ENCODE measurements at places on chromosomes 7 and 10.

DNA sequence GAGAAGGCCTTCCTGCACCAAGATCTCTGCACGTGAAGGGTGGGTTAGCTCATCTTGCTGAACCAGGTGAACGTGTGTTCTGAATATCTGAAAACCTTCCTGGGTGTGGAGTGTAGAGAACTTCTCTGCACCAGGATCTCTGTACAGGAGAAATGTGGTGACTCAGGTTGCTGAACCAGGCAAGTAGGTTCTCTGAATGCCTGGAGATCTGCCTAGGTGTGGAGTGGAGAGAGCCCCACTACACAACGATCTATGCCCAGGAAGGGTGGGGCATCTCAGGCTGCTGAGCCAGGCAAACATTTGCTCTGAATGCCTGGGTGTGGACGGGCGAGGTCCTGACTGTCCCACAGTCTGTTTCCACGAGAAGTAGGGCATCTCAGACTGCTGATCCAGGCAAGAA, 1002.3 kb upstream of the KCND2 start:
- H3K27me3 ChIP-seq, result no peaks in the 10 kb centered on the region
- H3K4me3 ChIP-seq, result no peak overlapping the region
- H3K4me1 ChIP-seq, result no peaks in the 10 kb centered on the region
- DNase-seq, result no peak

DNA sequence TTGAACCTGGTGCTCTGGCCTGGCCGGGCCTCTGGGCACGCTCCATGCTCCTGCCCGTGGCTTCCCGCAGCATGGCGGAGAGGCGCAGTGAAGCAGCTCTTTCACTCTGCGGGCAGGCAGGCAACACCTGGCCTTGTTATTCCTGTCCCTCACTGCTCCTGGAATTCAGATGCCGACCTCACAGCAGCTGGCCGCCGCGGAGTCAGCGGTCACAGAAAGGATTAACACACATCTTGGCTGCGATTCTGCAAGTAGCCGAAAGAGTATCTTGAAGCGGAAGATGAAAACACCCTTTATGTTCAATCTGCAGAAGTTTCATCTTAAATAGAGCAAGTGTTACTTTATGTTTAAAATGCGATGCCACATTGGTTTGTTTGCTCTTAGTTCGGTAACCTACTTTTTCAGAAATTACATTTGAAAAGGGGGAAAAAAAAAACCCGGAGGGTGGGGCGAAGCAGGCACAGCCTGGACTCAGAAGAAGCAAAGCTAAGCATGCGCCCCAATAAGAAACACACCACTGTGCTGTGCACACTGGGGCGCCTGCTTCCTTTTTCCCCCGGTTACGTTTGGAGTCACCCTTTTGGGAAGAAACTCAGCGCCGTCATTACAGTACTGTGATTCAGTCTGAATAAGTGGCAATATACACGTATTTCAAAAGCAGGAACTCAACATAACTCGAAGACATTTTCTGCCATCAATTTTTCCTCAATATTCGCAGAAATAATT, 42.3 kb downstream of the BRI3 start:
- no peak overlapping the region for H3K4me3 ChIP-seq
- H3K36me3 ChIP-seq, result no peaks in the 10 kb centered on the region
- H3K4me1 ChIP-seq, result no peaks in the 10 kb centered on the region
- DNase-seq, result no peak
- no peak overlapping the region for H3K27ac ChIP-seq
- H3K27me3 ChIP-seq, result peaks cover 48% of the 10 kb centered on the region

DNA sequence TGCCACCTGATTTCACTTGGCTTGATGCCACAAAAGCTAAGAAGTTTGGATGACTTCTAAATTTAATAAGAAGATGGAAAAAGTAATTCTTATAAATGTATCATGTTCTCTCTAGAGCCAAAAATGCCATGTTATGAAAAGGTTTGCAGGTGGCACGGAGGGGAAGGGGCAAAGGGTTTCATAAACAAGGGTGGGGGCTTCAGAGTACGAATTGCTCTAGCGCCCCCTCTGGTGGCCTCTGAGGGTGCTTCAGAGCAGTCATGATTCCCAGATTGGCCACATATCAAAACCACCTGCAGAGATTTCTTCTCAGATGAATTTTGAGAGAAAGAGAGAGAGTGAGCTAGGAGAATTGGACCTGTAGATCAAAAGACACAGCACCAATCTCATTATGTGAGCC, 208.6 kb upstream of the YAE1 start:
- H3K4me3 ChIP-seq, result no peak overlapping the region
- H3K36me3 ChIP-seq, result no peaks in the 10 kb centered on the region
- no peaks in the 10 kb centered on the region for H3K27me3 ChIP-seq
- H3K27ac ChIP-seq, result no peak overlapping the region
- H3K4me1 ChIP-seq, result peaks cover 12% of the 10 kb centered on the region
- no peak for DNase-seq

GRCh38 chr7:36633377-36633776, 90.9 kb downstream of the AOAH start:
- H3K27ac ChIP-seq, result no peak overlapping the region
- H3K4me3 ChIP-seq, result no peak overlapping the region
- DNase-seq, result no peak
- H3K27me3 ChIP-seq, result no peaks in the 10 kb centered on the region
- no peaks in the 10 kb centered on the region for H3K4me1 ChIP-seq
- H3K36me3 ChIP-seq, result no peaks in the 10 kb centered on the region

GRCh38 chr7:42627101-42627500, 284.8 kb downstream of the C7orf25 start:
- no peak overlapping the region for H3K4me3 ChIP-seq
- no peak overlapping the region for H3K27ac ChIP-seq
- no peak for DNase-seq
- H3K36me3 ChIP-seq, result no peaks in the 10 kb centered on the region
- no peaks in the 10 kb centered on the region for H3K4me1 ChIP-seq

- H3K27me3 ChIP-seq, result no peaks in the 10 kb centered on the region
- peaks cover 28% of the 10 kb centered on the region for H3K4me1 ChIP-seq
- no peak overlapping the region for H3K27ac ChIP-seq
- H3K36me3 ChIP-seq, result peaks cover 19% of the 10 kb centered on the region
- H3K4me3 ChIP-seq, result no peak overlapping the region
- DNase-seq, result no peak
Measured at GRCh38 chr10:926075-926698, 5.3 kb downstream of the LARP4B start.

- no peaks in the 10 kb centered on the region for H3K36me3 ChIP-seq
- H3K27me3 ChIP-seq, result no peaks in the 10 kb centered on the region
- peak overlapping the region; percentile 95 for H3K27ac ChIP-seq
- peak overlapping the region; percentile 78 for H3K4me3 ChIP-seq
- DNase-seq, result peak; percentile 68
Measured at GRCh38 chr10:132421847-132422751, 25.1 kb downstream of the PWWP2B start.

Data from stimulated activated naive B cell treated with anti-CD40 and anti-IgM and Interleukin-4, amounts not matched to agents 10 μg/mL and 1 μg/mL and 100 μg/mL, for 72 hours (primary cell).